NCI-H2171 (cell line): ENCODE measurements at places on chromosomes 2 and 18.
A peak's percentile ranks its signal among the peaks of the same experiment; 100 is the strongest.

GRCh38 chr2:61423714-61424113, 47.2 kb downstream of the USP34 start:
- DNase-seq, result no peak

DNA sequence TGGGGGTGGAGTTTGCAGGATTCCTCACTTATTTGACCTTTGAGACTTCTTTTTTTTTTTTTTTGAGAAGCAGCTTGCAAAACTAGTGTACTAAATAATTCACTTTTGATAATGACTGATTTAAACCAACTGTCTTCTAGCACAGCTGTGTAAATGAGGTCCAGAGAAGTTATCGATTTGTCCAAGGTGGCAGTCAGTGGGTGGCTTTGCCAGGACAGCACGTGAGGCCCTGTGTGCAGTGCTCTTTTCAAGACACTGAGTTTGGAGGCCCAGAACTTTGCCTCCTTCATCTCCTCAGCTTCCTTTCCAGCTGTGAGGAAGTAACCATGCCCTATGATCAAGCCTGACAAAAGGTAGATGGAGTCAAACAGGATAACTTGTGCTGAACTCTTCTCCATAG, 92.9 kb upstream of the LCLAT1 start:
- no peak for DNase-seq

- DNase-seq, result no peak
These were observed 186.9 kb downstream of the GFPT1 start for GRCh38 chr2:69200107-69200520.

DNA sequence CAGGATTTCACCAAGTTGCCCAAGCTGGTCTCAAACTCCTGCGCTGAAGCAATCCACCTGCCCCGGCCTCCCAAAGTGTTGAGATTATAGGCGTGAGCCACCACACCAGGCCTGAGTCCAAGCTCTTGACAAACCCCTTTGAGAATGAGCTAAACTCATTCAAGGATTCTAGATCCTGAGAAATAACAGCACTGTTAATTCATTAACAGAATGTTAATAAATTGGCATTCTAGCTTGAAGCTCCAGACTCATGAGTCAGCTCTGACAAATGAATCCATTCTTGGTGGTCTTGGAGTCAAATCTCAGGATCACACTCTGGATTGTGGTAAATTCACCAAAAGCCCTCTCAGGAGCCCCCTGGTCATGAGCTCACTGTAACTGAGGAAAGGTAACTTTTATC, 1.8 kb downstream of the NARS1 start:
- DNase-seq, result no peak

GRCh38 chr2:23664066-23664788, 262.7 kb downstream of the ATAD2B start:
- no peak for DNase-seq

GRCh38 chr2:82120654-82121053, 1816.1 kb upstream of the LRRTM1 start:
- no peak for DNase-seq

- DNase-seq, result peak; percentile 71
These were observed 301.9 kb downstream of the ZNF407 start for GRCh38 chr18:74899554-74899953.

DNA sequence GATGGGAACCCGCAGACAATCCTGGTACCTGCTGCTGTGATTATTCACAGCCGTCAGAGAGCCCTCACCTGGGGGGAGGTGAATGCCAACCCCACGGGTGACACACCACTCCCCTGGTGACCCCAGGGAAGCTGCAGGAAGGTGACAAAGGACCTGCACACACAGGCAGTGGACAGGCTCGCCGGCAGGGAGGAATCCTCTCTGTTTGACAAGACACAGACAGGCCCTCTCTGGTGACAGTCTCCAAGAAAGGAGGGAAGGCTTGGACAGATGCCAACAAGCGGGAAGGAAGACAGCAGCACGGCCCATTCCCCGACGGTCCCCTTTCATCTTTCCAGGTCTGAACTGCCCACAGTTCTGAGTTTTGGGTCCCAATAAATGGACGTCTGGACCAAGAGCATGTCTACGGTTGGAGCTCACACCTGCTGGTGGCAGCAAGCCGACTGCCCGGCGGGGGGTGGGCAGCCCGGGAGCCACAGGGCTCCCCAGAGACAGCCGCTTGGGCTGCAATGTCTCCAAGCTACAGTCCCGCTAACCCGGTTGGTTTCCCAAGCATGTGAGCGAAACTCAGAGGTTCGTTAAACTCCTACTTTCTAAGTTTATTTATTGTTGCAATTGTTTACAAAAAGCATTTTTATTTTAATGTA, 31.8 kb downstream of the HDAC4 start:
- no peak for DNase-seq

GRCh38 chr2:46379213-46380037, 82.2 kb downstream of the EPAS1 start:
- peak; percentile 76 for DNase-seq

- DNase-seq, result no peak
These were observed 137.2 kb upstream of the KCTD1 start for GRCh38 chr18:26685438-26686157.

DNA sequence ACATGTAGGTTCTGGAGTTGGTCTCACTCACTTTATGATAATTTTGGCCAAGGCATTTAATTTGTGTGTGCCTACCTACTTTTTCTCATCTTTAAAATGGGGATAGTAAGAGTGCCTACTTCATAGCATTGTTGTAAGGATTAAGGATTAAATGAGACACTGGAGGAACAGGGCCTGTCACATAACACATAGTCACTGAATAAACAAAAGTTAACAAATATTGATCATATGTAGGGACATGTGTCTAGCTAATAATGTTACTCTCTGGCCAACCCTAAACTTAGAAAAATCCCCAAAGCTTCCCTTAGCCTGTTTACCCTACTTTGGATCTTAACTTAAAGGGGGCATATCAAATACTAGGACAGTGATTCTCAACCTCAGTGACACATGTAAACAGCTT, 169.9 kb downstream of the MYO1B start:
- no peak for DNase-seq

DNA sequence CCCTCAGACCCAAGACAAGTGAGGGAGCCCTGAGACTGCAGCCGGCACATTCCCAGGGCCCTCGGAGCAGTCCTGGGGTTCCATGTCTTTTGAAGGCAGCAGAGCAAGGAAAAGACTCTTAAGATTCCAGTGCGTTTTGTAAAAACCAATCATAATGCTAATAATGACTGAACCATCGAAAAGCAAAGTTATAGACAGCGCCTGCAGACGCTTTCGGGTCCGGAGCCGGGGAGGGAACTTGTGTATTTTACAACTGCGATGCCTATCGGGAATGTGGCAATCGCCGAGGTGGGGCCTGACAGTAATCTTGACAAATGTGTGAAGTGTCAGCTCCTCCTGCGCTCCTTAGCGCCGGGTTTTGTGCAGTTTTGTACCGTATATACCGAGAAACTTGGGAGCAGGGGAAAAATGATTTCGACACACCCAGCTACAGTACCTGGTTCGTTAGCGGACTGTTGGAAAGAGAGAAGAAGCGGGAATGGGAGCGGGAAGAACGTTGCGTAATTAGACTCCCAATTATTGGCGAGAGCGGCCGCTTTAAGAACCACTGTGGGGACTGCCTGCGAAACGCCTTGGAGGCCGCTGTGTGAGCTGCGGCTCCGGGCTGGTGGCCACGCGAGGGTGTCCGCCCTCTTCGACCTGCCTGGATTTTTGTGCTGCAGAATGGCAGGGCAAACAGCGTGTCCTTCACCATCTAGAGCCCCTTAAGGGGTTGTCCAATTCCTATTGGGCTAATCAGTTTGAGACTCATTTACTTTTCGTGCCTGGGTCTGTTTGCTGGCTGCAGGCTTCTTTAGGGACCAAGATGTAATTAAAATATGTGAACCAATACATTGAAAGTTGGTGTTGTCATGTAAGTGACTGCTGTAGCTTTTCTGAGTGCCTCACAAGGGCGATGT, 2.4 kb downstream of the EPAS1 start:
- no peak for DNase-seq
